ENCODE measurements at places on chromosomes 7 and 10. TPM values are rescaled to one million over a fixed set of nuclear protein-coding genes. Genes with fewer than 3 reads are reported as not detected.

The LRRN3 gene
- 0.23 TPM for total RNA-seq

GRCh38 chr10:84216834-84217233 is 8.5 kb downstream of the LRIT2 start:
- no peak for DNase-seq

DNA sequence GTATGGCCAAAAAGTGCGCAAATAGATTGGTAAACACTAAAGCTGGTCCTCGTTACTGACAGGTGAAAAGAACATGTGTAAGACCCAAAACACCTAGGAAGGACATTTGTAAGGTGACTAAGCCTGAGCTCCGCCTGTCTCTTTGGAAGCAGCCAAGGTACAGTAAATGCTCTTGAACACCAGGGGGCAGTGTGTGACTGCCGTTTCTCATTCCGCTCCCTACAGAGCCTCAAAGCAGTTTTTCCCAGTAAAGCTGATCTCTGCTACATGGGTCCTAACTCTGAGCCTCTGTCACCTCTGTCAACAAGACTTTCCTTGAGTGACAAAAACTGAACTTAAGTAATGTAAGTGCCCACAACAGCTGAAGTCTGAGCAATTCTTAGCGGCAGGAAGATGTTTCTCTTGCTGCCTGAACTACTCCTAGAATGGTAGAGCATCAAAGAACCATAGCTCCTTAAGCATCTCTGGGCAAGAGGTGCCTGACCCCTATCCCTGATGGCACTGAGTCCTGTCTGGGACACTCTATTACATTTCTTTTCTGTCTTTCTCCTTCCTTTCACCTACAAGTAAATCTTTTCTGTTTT is 238.0 kb upstream of the INHBA start:
- DNase-seq = no peak

GRCh38 chr7:147539685-147540084 is 1050.9 kb upstream of the C7orf33 start:
- no peak for DNase-seq

- DNase-seq = no peak
Measured at GRCh38 chr10:22317076-22317370, 835 bp downstream of the COMMD3 start.
